Caudate nucleus (tissue), 63 donors: ENCODE measurements at places on chromosomes 6 and 20.

DNA sequence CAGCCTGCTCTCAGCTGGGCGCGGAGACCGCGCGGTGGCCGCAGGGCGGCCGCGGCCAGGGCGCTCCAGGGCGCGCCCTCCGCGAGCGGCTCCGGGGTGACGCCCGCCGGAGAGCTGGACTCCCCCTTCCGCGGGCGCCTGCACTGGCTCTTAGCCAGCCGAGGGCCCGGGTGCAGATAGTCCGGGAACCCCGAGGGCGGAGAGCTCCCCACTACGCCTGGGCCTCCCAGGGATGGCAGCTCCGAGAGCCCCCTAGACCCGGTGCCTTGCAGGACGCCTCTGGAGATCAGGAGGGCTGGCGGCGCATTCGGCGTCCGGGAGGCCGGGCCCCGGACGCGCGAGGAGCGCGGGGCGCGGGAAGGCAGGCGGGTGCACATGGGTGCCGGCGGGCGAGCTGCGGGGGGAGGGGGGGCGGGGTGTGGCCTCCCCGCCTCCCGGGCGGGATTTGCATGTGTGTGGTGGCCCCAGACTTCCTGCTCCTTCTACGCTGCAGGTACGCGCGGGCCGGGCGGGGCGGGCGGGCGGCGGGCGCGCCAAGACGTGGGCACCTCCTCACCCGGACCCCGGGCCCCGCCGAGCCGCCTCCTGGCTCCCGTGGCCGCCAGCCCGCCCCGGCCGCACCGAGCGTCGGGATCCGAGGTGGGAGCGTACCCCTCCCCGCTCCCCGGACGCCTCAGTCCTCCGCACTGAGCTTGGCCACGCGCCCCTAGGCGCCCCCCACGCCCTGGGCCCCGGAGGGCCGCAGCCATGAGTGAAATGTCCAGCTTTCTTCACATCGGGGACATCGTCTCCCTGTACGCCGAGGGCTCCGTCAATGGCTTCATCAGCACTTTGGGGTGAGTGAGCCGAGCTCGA is at the start of gene ITPR3:
TSS of gene ITPR3 (plus strand) at position 467 of the 855 bp plus-strand sequence. CDS start at position 748, 281 bp downstream.
- DNase-seq: no peak

GRCh38 chr20:24257171-24257570 is 212.3 kb upstream of the SYNDIG1 start:
- DNase-seq: no peak

DNA sequence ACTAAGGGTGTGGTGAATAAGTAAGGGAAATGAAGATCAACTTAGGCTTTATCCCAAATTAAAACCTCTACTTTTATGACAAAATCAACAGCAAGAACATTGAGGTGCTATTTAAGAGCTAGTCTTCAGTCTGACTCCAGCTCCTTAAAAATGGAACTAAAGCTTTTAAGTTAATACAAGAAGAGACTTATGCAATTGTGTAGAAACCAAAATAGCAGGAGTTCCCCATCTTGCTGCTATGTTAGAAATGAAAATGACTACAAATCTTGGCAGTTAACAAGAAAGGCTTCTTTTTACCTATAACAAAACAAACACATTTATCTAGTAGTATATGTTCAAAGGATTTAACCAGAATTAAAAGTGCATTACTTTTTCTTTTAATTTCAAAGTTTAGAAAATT is 25.7 kb downstream of the HMGN3 start:
- no peak for DNase-seq

GRCh38 chr20:62531046-62531838 is 55.4 kb upstream of the GATA5 start:
- no peak for DNase-seq

GRCh38 chr6:8041913-8042583 is 22.1 kb downstream of the BLOC1S5 start:
- DNase-seq: no peak

DNA sequence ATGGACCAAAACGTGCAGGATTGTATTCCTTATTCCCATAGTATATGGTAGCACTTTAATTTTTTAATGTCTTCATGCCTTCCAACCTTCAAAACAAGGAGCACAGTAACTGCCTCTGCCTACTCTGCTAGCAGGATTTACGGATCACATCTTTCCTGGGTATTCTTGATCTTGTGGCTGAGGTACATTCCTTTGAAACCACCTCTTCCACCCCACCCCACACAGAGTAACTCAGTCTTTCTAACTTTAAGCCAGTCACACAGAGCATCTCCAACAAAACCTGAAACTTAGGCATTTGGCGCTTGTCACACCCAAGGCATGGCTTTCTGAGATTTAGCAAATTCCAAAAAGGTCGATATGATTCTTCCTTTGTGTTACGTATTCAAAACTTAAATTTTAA is 2.3 kb upstream of the ID4 start:
- no peak for DNase-seq

GRCh38 chr6:12602951-12603672 is 113.5 kb upstream of the PHACTR1 start:
- no peak for DNase-seq

GRCh38 chr6:21166754-21167153 is 426.8 kb upstream of the SOX4 start:
- no peak for DNase-seq
